Right renal pelvis (tissue), 4 donors: ENCODE measurements at places on chromosomes 7 and 10. TPM values are rescaled to one million over a fixed set of nuclear protein-coding genes. Genes with fewer than 3 reads are reported as not detected.

DNA sequence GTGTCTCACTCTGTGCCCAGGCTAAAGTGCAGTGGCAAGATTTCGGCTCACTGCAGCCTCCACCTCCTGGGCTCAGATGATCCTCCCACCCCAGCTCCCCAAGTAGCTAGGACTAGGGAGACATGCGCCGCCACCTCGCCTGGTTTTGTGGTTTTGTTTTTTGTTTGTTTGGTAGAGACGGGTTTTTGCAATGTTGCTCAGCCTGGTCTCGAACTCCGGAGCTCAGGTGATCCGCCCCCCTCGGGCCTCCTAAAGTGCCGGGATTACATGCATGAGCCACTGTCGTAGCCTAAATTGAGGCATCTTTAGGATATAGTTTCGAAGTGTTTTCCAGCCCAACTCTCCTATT lies 781 bp downstream of the ZNF727 start:
- DNase-seq = no peak

DNA sequence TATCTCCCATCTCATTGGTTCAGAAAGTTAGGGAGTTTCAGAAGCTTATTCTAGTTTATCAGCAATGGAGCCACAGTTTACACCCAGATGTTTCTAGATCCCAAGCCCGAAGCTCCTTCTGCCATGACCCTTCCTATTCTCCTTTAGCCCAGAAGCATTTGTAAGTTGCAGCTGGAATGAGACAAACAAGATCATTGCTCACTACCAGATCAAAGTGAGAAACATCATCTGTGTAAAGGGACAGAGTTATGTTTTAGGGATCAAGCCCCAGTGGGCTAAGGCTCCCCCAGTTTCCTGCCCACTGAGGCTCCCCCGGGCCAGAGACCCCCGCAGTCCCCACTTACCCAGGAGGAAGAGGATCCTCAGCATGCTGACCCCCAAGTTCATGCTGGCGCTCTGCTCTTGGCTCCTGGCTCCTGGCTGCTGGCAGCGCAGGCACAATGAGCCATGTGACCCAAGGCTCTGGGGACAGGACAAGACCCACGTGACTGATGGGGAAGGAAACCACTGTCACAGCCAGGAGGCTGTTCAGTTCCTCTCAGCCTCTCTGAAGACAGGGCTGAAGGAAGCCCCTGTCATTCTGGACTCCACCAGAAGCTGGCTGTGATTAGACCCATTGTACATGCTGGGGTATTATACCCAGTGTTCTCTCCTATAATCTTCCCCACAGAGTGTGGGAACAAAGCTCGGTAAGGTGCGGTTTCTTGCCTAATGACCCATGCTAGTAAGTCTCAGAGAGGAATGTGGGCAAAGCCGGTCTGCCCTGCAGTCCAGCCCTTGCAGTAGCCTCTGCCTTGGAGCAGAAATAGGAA lies at the start of gene TMEM273:
TMEM273 (minus strand) TSS at position 442 of the 812 bp plus-strand sequence; CDS start at position 387, 55 bp downstream.
- DNase-seq = no peak

DNA sequence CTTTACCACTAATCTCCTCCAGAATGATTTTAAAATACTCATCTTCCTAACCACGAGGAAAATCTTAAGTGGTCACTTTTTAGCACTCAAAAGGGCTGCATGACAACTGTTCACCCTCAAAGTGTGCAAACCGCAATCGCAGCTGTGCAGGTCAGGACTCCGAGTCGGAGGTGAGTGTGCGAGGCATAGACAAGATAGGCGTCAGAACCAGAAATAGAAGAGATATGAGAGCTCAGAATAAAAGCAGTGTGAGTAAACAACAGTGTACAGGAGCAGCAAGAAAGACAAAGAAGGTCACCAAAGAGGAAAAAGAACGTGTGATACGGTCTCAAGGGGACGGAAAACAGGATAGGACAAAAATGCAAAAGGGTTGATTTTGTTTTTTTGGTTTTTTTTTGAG lies 17.5 kb upstream of the ENO4 start:
- no peak for DNase-seq

DNA sequence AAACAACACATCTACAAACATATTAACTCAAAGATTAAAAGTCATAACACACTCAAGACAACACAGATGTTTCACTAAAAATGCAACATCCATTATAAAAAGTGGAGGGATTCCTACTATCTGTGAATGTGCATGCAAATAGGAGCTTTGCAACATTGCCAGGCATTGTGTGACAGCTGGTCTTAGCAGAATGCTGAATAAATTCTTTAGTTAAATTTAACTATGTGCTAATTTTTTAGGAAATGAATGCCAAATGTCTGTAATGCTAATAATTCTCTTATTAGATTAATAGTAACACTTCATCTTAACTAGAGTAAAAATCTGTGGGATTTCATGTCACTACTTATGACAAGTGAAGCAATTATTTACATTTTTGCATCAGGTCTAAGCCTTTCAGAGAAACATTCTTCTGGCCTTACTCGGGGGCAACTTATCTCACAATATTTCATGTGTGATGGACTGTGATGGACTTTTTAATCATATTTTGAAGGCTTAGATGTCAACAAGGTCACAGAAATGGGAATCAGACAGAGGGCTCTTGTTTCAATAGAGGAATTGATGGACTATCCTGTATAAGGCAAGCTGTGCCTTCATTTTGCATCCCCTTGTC lies 524.6 kb upstream of the KCND2 start:
- no peak for DNase-seq

DNA sequence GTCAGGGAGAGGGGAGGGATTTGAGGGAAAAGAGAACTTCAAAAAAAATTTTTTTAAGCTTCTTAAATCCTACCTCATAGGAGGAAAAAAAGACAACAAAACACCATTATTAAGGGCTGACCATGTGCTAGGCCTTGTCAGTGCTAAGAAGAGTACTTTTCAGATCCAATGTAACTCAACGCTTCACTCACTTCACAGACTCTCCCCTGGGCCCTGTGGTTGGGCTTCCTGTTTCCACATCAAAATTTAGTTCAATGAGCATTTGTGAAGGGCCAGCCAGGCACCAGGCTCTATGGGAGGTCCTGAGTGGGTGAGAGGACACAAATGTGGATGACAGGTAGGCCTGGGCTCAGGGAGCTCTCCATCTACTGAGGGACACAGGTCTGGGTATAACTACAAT lies 249.8 kb downstream of the PTEN start:
- no peak for DNase-seq

- DNase-seq = no peak
Observed at GRCh38 chr7:1735262-1735661, 65.2 kb downstream of the ELFN1 start.

DNA sequence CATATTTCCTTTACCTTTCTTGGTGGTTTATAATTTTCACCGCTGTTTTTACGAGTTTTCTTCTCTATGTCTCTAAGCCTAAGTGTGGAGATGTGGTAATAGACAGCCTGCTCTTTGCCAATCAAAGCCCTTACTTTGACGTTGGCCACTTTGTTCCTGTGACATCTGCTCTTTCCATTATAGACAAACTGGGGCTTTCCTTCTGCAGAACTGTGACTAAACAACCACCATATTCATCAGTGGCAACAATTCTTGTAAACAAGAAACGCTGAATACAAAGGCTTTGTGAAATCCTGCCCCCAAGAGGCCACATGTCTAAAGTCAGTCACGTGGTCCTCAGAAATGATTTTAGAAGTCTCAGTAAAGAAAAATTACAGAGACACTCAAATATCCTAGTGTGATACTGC lies 59.6 kb upstream of the CAPZA2 start:
- DNase-seq = no peak

GRCh38 chr7:17741426-17741825 lies 198.9 kb downstream of the SNX13 start:
- DNase-seq = no peak

DNA sequence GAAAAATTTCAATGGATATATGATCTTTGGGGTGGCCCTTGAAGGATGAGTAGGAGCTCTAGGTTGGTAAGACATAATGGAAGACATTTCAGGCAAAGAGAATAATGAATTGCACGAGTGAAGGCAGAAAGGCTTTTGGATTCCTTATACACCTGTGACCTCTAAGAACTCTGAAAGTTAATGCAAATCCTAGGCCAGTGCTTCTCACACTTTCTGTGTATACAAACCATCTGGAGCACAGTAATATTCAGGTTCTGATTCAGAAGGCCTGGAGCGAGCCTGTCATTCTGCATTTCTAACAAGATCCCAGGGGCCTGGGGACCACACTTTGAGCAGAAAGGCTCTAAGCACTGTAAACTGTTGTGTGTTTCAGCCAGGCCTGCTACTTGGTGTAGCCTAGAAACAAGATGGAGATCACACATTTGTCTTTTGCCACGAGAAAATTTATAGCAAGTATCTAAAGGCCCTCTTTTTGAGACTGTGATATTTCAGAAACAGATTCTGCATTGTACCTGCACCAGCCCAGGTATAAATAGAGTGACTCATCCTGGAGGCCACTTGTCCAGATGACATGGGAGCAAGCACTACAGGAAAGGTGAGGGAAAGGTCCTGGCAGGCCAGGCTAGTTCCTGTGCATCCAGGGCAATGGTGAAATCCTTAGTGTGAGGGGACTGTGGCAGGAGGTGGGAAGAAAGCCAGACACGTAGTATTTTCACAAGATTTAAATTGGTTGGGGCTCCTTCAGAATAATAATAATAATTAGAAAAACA lies 24.4 kb downstream of the MRPS33 start:
- no peak for DNase-seq

The ITGB8 gene
- 39.8 TPM for polyA plus RNA-seq

The CPA1 gene
- polyA plus RNA-seq = 2.5 TPM

The CPN1 gene
- polyA plus RNA-seq = 2.9 TPM

The NUTM2E gene
- 0.10 TPM for polyA plus RNA-seq
